Caco-2 (cell line): ENCODE measurements at places on chromosomes 2 and 18.

GRCh38 chr18:32735781-32736180 lies 37.0 kb downstream of the KLHL14 start:
- no peak for DNase-seq

DNA sequence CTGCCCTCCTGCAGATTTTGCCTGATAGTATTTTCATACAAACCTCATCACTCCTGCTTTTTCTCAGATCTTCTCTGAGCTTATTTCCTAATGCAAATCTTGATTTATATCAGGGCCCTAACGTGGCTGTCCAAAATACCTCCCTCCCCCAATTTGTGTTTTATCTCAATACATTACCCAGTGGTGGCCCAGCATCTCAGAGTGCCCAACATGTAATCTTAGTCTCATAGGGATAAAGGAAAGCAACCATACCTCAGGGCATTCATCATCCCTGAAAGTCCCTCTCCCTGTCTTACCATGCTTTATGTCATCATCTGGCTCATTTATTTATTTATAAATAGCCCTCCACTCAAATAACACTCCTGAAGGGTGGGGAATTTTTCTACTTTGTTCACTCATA lies 135.3 kb downstream of the SLC8A1 start:
- DNase-seq = no peak

DNA sequence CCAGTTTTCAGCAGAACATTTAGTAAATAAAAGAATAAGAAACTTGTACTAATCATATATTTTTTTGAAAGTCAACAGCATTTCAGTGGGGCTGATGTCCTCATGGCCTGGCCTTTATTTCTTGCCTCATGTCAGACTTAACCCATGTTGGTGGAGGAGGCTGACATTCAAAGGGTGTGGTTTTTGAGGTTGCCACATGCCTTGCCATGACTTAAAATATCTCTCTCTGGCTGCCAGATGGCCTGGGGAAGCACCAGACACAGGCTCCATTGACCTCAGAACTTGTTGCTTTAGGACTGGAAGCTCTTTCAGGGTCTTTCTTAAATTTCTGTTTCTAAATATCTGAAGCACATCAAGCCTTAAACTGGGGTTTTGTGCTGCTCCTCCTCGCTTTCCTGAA lies 32.5 kb upstream of the CD28 start:
- DNase-seq = no peak

- DNase-seq = peak; percentile 24
Measured at GRCh38 chr2:50491541-50492476, 540.1 kb downstream of the NRXN1 start.

- DNase-seq = no peak
Measured at GRCh38 chr18:21604671-21605070, 4.2 kb upstream of the ESCO1 start.

GRCh38 chr2:128440666-128441340 lies 122.1 kb upstream of the HS6ST1 start:
- no peak for DNase-seq

- no peak for DNase-seq
Measured at GRCh38 chr2:44388877-44389276, 27.1 kb downstream of the CAMKMT start.

- DNase-seq = no peak
Measured at GRCh38 chr2:103963146-103963725, 890.7 kb upstream of the POU3F3 start.

GRCh38 chr2:63786471-63786870 lies 55.2 kb upstream of the UGP2 start:
- DNase-seq = no peak
